ENCODE measurements at places on chromosomes 6 and 20.

GRCh38 chr6:137879885-137880745 is 13.1 kb downstream of the TNFAIP3 start:
- no peak for DNase-seq

GRCh38 chr6:159714404-159714803 is 12.9 kb upstream of the WTAP start:
- no peak for DNase-seq

- no peak for DNase-seq
These were observed 30.6 kb downstream of the COL11A2 start for GRCh38 chr6:33161354-33162331.

DNA sequence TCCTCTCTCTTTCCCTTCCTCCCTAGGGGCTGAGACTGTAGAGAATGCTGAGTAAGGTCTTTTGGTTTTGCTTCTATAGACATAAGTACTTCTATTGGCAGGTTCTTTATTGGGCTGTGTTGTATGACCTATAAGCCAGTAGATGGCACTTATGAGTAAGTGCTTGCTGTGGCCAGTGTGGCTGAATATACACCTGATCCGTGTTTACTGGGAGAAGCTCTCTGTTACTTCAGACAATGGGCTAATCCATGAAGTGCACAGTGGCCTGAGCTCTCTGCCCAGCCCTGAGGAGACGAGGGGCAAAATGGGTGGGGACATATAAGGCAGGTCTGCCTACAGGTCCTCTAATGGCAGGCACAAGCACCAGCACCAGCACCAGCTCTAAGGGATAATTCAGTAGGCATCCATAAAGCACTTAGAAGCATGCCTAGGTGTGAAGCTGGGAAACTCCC is 610.3 kb downstream of the RNF144B start:
- no peak for DNase-seq

DNA sequence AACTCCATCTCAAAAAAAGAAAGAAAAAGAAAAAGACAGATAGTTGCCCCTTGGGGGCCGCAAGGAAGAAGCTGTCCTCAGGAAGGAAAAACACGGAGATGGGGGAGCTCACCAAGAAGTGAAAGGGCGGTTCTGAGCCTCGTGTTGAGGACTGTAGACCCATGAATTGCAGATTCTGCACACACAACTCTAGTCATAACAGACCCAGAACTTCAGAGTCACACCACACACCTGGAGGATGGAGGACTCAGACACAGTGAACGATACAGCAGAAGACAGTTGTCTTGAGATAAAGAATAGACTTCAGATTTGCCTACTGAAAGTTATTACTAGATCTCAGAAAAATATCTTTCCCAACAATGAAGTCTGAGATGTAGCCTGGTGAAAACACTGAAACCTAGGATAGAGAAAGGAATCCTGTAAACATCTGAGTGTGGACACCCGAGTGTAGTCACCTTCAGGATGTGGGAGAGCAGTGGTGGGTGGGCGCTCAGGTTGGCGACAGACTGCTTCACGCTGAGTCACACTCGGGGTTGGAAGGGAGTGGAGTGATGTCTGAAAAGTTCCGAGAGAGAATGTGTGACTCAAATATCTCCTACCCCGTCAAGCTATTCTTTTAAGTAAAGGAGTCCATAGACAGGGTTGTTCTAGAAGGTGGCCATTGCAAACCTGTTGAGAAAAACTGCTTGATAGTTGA is 88.1 kb downstream of the MAP3K4 start:
- no peak for DNase-seq

DNA sequence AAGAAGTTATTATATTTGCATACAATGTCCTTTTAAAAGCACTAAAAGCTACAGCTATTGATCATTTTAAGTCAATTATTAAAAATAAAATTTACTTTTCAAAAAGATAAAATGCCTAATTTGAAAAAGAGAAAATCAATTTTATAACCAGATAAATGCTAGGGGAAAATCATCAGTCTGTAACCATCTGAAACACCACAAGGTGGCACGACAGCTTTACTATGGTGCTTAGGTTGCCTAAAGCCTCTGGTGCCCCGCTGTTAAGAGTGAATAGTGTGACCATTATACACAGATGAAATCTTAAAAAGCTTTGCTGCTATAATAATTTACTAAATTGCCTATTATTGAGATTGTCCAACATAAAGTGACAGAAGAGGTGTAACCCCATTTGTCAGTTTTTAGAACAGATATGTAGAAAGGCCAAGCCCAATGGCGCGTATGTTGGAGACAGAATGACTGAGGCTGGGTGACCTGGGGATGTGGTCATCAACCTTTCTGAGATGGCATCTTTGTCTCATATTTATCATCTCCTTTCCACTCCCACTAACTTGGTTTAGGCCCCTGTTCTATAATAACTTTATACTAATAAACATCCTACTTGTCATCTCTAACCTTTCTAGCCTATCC is 100.8 kb downstream of the MOXD1 start:
- no peak for DNase-seq

- DNase-seq, result no peak
These were observed 42.0 kb upstream of the SLC9A8 start for GRCh38 chr20:49770634-49771033.

DNA sequence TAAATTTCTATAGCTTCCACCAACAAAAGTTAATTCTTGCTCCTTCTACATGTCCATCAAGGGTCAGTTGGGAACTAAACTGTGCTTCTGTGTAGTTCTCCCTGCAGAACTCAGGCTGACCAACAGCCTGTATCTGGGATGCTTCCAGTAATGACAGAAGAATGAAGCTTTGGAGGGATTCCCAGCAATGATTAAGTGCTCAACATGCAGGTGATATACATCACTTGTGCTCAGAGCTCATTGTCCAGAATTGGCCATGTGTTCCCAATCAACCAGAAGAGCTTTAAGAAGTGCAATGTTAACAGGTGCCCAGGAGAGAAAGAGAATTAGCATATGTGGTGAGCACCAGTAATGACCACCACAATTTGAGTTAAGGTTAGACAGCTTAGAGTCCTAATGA is 37.4 kb upstream of the SNRPB2 start:
- no peak for DNase-seq

GRCh38 chr6:165588515-165588914 is 74.5 kb downstream of the PDE10A start:
- DNase-seq, result no peak

GRCh38 chr6:44068607-44069296 is 58.5 kb downstream of the MRPL14 start:
- no peak for DNase-seq

Data from cortex of kidney (tissue), 1 donor.